ENCODE measurements at places on chromosomes 7 and 10.

DNA sequence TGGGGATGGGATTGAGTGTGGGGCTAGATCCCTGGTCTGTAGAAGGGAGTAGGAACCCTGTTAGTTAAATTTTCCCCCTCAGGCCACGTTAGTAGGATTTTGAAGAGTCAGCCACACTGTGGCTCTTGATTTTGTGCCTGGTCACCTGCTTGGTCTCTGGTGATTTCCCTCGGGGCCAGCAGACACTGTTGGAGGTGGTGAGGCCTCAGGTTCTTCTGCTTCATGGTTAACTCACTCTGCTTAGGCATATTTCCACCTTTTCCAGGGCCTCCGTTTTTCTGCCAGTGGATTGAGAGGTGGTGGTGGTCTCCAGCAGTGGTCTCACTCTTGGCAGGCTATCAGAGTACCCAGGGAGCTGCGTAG is 4.1 kb downstream of the TSPAN14 start:
- DNase-seq: peak; percentile 46

GRCh38 chr10:88088441-88089340 is 225.3 kb downstream of the PTEN start:
- no peak for DNase-seq

- DNase-seq: no peak
Observed at GRCh38 chr10:5465976-5466450, 33.4 kb downstream of the CALML5 start.

- no peak for DNase-seq
Observed at GRCh38 chr10:47314416-47314970, 7.8 kb upstream of the GDF2 start.

- DNase-seq: peak; percentile 46
Observed at GRCh38 chr7:103343758-103344452, 662 bp downstream of the DNAJC2 start.

DNA sequence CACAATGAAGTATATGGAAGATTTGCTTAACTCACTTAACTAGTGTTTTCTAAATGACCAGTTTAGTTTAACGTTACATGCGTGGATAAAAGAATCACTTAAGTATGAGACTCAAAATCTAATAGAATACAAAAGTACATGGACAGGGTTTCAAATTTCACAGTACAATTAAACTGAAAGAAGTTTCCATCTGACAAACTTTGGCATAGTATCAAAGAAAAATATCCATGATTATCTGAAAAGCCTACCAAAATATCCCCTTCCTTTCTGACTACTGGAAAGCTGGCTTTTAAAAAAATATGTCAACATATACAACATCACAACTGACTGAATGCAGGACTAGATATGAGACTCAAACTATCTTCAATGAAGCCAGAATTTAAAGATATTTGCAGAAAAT is 164.8 kb downstream of the ZNF438 start:
- no peak for DNase-seq

DNA sequence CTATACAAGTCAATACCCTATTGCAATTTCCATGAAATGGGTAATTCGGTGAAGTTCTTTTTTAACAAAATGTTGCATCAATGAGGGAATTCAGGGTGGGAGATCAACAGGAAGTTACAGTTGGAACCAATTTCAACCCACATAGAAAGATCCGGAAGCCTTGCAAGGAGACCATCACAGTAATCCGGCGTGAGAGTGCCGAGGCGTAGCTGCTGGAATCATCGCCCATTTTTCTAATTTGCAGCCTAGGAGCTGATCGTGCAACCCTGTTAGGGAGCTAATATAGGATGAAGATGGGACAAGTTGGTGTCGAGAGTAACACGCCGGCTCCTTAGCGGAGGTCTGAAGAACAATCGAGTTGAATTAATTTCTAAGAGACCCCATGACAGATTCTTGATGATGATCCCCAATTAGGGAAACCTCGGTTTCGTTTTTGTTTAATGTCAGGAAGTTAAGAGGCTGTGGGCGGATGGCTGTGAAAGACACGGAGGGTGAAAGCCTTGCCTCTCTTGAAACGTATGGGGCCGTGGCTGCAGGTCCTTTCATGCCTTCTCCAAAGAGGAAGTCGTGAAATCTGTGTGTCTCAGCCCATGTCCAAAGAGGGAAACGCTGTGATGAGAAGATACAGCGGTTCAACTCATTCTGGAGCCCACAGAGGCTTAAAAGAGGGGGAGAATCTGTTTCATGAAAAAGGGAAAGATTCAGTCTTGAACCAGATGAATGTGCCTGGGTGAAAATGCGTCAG is 51.2 kb upstream of the CARD11 start:
- DNase-seq: no peak

DNA sequence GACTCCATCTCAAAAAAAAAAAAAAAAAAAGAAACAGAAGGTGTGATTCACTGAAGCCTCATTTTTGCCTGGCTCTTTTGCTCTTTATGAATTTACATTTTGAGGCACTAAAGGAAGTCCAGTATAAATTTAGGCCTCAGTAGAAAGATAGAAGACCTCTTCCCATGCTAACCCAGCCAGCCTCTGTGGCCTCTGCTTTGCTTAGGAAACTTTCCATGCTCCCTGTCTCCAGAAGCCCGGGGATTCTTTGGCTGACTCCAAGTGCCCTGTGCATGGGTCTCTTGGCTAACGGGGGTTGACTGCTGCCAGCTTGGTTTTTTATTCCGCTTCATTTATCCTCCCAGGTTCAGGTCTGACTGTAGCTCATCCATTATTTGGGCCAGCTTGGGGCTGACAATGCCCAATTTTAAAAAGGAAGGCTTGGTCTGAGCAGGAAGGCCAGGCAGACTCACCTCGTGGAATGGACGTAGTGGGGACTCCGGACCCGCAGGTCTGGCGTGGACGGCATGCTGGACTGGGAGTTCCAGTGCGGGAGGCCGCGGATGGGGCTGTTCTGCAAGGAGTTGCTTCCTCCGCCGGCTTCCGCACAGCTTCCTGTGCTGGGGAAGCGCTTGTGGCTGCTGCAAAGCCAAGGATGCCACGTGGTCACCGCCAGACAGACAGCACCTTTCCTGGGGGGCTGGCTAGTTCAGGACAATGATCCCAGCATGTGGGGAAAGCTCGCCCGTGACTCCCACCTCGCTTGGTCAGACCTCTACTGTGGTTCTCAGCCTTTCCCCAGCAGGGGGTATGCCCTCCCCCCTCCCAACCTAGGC is 72.3 kb downstream of the PRPF18 start:
- peak; percentile 68 for DNase-seq

GRCh38 chr7:51078653-51079052 is 238.0 kb downstream of the COBL start:
- no peak for DNase-seq

DNA sequence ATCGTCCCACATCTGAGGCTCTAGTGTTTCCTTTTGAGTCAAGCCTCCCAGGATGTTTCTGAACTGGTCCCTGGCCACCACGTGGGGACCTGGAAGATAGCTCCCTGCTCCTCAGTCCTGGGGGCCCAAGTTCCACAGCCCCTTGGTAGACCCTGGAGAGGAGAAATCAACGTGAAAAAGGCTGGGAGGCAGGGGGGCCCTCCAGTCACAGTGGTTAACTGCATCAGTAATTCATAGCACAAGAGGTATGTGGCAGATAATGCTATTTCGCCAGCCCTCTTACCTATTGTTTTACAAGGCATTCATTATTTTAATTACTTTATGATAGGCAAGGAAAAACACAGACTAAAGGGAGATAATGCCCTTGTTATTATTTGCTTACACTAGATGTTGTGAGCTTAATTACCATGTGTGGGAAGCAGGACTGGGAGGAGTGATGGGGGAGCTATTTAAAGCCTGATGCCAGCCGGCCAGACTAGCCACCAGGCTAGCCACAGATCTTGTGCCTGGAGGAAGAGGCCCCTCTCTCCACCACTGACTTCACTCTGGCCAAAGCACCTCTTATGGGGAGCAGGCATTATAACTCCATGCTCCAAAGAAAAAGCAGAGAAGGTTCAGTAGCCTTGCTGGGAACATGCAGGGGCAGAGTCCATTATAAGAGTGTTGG is 230.7 kb downstream of the KCNMA1 start:
- no peak for DNase-seq

GRCh38 chr10:102715880-102716279 is 1.4 kb downstream of the SFXN2 start:
- DNase-seq: no peak

- no peak for DNase-seq
Observed at GRCh38 chr7:134636008-134636449, 10.6 kb upstream of the BPGM start.

- no peak for DNase-seq
Observed at GRCh38 chr10:306675-307185, 171.5 kb downstream of the ZMYND11 start.

DNA sequence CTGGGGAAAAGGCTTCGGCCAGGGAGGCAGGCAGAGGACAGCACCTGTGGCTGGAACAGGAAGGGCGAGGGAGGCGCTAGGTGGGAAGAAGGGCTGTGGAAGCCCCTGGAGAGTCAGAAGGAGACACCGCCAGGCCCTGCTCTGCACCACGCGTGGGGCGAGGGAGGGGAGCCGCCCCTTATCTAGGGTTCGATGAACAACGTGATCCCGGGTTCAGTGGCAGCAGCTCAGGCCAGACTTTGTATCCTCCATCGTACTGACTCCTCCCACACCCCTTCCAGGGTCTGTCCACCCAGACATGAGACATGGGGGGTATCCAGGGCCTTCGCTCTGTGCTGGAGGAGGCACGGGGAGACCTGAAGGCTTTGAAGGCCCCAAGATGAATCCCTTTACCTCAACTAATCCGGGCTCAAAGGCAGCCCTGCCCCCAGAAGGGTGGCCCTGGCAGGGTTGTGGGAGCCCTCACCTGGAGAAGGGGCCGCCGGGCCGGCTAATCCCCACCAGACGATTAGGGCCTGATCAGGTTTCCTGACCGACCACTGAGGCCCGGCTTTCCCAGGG is 110.8 kb downstream of the PDGFA start:
- DNase-seq: peak; percentile 70
